ENCODE measurements at places on chromosomes 2 and 18.
A peak's percentile ranks its signal among the peaks of the same experiment; 100 is the strongest.

DNA sequence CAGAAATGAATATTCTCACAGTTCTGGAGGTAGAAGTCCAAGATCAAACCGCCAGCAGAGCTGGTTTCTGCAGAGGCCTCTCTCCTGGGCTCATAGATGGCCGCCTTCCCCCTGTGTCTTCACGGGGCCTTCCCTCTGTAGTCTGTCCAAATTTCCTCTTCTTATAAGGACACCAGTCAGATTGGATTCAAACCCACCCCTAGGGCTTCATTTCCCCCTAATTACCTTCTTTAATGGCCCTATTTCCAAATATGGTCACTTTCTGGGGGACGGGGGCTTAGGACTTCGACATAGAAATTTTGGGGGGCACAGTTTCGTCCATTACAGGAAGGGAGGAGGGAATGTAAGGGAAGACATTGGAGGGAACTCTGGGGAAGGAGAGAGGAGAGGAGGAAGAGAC, 132.6 kb downstream of the DDX1 start:
- DNase-seq = no peak

- no peak for DNase-seq
These were observed 305.4 kb upstream of the HS6ST1 start for GRCh38 chr2:128623776-128624761.

- no peak for DNase-seq
These were observed 69.4 kb downstream of the TXNL1 start for GRCh38 chr18:56568986-56569385.

GRCh38 chr2:109529532-109530449, 84.0 kb downstream of the SEPTIN10 start:
- no peak for DNase-seq

GRCh38 chr18:46148810-46149209, 44.6 kb downstream of the HAUS1 start:
- peak; percentile 59 for DNase-seq

- no peak for DNase-seq
These were observed 328.3 kb downstream of the LRATD1 start for GRCh38 chr2:14960686-14961324.

GRCh38 chr2:165016772-165017411, 61.6 kb upstream of the SLC38A11 start:
- peak; percentile 48 for DNase-seq

DNA sequence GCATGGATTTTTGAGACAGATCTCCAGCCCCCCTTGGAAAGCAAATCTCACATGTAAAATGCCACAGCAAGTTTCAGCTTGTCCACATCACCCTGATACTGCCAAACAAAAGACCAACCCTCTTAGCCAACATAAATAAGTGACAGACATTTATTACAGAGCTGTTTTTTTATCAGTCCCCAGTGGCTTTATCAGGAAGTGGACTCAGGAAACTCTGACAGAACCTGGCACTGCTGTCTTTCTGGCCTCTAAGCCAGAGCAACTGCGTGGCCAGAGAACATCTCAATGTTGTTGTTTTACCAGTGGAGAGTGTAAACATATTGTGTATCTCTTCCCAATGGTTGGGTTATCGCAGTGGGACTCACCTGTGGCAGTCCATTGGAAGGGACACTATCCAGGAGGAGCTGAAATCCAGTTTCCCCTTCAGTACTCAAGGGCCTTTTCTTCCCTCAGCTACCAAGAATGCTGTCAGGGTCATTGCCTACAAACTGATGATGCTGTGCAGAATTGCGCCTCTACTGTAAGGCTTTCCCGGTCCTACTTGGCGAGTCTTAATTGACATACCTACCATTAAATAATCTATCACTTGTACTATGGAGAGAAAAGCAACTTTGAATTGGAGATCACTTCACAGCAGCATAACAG, 22.0 kb downstream of the SLC14A1 start:
- no peak for DNase-seq

DNA sequence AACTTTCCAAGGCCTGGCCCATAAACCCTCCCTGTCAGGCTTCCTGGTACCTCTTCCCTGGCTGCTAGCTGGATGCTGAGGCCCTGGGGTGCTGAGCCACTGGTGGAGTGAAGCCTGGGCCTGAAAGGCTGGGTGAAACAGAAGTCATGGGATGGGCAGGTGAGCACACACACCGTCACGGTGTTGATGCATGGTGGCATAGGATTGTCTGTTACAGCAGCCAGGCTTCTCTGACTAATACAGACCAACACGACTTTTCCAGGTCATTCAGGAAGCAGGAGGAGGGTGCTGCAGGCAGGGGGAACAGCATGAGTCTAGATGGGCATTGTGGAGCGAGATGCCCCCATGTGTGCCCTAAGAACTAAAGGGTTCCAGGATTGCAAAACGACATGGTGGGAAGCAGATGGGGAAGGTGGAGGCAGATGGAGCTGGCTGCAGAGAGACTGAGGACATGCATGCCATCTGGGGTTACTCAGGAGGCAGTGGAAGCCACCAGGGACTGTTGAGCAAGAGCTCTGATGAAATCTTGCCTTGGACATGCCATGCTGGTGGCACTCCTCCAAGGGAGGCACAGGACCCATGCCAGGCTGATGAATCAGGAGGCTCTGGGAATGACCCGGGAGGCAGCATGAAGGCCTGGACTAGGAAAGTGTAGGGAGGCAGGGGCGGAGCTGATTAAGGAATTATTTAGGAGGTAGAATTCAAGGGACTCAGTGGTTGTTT, 480.9 kb downstream of the TSN start:
- DNase-seq = no peak

DNA sequence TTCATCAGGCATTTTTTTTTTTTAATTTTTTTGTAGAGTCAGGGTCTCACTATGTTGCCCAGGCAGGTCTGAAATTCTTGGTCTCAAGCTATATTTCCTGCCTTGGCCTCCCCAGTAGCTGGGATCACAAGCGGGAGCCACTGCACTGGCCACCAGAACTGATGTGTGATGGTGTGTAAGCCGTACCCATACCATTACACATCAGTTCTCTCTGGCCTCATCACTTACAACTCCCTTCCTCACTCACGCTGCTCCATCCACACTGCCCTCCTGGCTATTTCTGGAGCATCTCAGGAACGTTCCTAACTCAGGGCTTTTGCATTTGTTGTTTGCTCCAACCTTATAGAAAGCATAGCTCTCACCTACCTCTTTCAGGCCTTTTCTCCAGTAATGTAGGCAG, 834.5 kb upstream of the ID2 start:
- DNase-seq = no peak

DNA sequence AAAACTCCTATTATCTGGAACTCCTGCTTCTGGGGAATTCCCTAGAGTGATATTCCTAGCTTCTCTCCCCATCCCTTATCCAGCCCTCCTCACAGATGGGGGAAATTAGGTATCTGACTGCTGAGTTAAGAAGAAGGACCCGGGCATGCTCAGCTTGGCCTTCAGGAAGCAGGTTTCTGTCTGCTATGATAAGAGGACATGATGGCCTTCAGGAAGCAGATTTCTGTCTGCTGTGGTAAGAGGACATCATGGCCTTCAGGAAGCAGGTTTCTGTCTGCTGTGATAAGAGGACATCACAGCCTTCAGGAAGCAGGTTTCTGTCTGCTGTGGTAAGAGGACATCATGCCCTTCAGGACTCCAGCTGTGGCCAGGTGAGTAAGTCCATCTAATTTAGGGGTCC, 65.2 kb downstream of the PLEKHM3 start:
- no peak for DNase-seq

DNA sequence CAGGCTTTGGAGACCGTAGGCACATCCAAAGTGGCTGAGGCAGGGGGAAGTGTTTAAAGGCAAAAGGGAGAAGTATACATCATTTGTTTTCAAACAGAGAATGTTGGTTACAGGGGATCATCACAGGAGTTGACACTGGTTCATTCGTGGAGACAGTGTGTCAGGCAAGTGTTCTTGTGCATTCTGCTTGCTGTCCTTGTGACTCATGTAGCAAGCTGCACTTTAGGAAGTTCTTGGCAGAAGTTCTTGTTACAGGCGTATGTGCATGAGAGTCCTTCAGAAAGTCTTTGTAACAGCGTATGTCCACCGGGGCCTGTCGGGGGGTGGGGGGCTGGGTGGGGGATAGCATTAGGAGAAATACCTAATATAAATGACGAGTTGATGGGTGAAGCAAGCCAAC, 36.5 kb upstream of the B4GALT6 start:
- no peak for DNase-seq

DNA sequence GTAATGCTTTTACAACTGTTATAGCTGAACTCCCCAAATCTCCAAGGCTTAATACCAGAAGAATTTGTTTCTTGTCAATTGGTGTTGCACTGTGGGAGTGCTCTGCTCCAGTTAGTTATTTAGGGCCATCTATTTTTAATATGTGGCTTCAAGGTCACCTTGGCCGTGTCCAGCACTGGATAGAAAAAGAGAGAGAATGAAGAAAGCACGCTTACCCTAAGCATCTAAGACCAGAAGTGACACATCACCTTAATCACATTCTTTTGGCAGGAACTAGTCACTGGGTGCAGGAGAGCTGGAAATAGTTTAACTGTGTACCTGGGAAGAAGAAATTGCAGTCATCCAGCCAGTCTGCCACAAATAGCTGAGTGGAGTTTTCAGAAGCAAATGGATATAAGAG, 78.8 kb downstream of the VWC2L start:
- DNase-seq = no peak

- no peak for DNase-seq
These were observed 154.9 kb downstream of the CTIF start for GRCh38 chr18:48693625-48694262.

- no peak for DNase-seq
These were observed 2.0 kb downstream of the SLC14A2 start for GRCh38 chr18:45617284-45617683.

DNA sequence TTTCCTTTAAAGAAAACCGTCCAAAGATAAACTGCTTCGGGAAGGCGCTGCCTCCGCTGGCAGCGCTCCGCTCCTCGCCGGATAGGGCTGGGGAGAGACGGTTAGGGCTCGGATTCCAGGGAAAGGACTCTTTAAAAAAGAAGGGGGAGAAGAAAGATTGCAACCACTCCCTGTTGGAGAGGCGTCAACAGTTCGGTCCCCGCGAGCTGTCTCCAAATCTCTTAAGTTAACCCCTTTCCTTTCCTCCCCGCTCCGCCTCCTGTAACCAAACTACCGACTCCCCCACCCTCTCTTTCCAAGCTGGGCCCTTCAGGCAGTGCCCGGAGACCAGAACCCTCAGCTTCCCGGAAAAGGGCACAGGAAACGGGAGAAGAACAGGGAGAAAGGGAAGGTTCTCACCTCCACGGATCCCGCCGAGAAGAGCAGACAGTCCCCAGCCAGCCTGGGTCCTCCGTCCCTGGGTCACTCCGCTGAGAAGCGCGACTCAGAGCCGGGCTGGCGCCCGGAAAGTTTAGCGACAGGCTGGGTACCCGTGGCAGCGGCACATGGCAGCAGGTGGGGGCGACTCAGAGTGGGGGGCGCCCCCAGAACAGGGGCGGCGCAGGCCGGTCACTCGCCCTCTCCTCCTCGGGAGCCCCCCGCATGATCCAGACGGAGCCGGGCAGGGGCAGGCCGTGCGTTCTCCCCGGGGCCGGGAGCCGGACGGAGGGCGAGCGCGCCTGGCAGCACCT, 675 bp downstream of the FZD5 start:
- peak; percentile 32 for DNase-seq

GRCh38 chr2:26805241-26805676, 19.4 kb downstream of the CENPA start:
- DNase-seq = no peak

GRCh38 chr2:238226698-238227586, 12.9 kb downstream of the HES6 start:
- no peak for DNase-seq

DNA sequence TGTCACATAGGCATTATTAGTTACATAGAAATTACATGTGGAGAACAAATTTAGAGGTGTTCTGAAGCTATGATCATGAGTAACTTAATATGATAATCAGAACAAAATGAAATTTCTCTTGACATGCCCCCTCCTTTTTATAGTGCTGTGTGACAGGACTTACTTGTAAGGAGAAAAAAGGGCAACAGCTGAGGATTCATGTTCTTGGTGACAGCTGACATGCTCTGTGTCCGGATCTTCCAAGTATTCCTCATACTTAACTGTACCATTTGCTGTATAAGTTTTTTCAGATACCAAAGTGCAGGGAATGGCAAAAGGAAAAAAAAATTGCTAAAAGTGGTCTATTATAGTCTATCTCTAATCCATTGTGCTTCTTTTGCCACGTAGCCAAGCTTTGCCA, 3.5 kb upstream of the MYL1 start:
- DNase-seq = no peak

GRCh38 chr2:51559026-51559425, 527.1 kb upstream of the NRXN1 start:
- DNase-seq = no peak

- DNase-seq = no peak
These were observed 42.8 kb upstream of the TTR start for GRCh38 chr18:31548853-31549252.

GRCh38 chr2:178306352-178307073, 112.2 kb downstream of the OSBPL6 start:
- DNase-seq = peak; percentile 62

GRCh38 chr2:85890522-85891176, 1.9 kb upstream of the ST3GAL5 start:
- no peak for DNase-seq

DNA sequence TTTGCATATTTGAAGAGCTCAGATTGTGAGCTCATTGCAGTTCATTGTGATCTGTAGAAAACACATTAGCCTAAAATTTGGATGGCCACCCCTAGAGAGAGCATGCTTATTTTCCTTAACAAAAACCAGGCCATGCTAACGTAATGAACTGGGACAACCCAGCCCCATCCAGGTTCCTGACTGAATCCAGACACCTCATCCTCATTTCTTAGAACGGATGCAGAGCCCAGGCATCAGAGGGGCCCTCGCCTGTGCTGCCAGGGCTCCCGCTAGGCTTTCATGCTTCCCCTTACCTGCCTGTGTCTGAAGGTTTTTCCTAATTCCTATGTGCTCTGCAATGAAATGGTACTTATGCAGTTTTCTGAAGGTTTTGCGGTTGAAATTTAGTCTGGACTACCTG, 171.1 kb downstream of the CCDC102B start:
- no peak for DNase-seq
